AG04450 (cell line): ENCODE measurements at places on chromosomes 7 and 10.

GRCh38 chr10:5559642-5560141, 34.9 kb downstream of the CALML3 start:
- DNase-seq = no peak

- DNase-seq = no peak
Measured at GRCh38 chr7:68504716-68505115, 1093.6 kb upstream of the AUTS2 start.

DNA sequence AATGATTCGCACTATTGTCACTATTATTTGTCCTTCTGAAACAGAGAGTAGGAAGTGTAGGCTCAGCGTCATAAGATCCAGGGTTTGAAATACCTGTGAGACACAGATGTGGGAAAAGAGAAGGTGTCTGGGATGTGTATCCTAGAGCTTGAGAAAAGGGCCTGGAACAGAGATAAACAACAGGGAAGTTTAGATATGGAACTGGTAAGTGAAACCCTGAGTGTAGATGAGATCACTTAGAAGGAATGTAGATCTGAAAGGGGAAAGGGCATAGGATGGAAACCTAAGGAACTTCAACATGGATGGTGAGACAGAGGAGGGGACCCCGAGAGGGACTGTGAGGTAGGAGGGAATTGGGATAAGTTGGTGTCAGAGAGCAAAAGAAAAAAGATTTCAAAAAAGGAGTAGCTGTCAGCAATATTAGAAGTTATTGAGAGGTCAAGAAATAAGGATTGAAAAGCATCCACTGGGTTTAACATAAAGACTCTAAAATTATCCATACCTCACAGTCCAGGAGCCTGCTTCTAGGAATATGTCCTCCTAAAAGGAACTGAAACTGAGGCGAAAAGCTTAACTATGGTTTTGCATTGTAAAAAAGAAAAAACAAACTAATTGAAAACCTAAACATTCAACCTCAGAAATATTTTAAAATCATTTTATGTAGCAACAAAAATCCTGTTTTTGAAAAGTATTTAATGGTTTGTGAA, 119.2 kb upstream of the NPVF start:
- no peak for DNase-seq

DNA sequence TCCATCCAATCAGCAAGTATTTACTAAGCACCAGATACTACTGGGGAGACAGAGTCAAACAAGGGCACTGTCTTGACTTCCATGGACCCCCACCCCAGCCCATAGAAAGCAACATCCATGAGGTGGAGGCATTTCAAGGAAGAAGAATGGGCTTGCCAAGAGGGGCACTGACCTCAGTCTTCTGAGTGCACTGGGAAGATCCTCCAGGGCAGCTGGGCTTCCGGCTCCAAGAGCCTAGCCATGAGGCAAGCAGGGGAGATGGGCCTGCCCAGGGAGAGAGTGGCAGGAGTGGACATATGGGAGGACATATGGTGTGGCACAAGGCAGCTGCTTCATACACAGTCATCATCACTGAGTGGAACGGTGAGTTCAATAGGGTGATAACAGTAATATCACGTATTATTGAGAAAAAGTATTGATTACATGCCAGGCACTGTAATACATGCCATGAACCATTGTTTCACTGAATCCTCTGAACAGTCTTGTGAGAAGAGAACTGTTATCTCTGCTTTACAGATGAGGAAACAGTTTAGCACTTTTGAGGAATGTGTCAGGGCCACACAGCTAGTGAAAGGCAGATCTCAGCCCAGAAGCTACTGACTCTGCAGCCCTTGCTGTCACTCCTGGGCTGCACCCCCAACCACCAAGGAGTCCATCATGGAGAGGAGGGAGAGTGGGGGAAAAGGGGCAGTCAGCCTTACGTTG, 331.7 kb upstream of the ZMIZ1 start:
- no peak for DNase-seq
